Colonic mucosa (tissue), 4 donors: ENCODE measurements at places on chromosomes 7 and 10. TPM values are rescaled to one million over a fixed set of nuclear protein-coding genes. Genes with fewer than 3 reads are reported as not detected.

The PRPS1L1 gene
- total RNA-seq: not detected

The CTBP2 gene
- total RNA-seq: 172 TPM

The LEP gene
- 0.07 TPM for total RNA-seq

The ANKRD26 gene
- total RNA-seq: 7.0 TPM

The GPR26 gene
- not detected for total RNA-seq
